Upper lobe of left lung (tissue), 6 donors: ENCODE measurements at places on chromosomes 11 and 22. TPM values are rescaled to one million over a fixed set of nuclear protein-coding genes. Genes with fewer than 3 reads are reported as not detected.
A peak's percentile ranks its signal among the peaks of the same experiment; 100 is the strongest.

DNA sequence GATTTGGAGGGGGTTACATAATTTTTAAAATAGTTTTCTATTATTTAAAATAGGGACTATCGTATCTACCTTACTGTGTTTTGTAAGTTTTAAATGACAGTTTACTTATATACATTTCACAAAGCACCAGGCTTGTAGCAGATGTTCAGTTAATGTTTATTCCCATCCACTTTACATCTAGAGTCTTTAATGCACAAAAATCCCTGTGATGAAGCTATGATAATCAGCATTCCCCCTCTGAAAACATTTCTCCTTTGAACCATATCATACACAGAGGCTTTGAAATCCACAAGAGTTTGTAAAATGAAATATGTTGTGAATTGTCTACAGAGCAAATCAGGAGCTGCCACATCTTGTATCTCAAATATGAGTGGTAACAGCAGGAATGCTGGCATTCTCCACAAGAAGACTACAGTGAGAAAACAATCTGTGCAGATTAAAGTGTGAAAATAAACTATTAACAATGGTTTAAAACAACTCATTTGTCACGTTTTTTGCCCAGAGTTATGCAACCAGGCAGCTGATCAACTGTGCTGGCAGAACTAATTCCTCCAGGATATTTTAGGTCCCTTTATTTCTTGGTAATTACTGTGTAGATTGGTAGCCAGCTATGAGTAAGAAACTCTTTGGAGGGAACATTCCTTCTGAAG is 699.1 kb upstream of the ARHGAP42 start:
- DNase-seq, result no peak

- DNase-seq, result peak; percentile 46
Observed at GRCh38 chr22:37309211-37310074, 27.1 kb downstream of the CYTH4 start.

GRCh38 chr22:37020192-37020479 is 594 bp downstream of the MPST start:
- peak; percentile 65 for DNase-seq

DNA sequence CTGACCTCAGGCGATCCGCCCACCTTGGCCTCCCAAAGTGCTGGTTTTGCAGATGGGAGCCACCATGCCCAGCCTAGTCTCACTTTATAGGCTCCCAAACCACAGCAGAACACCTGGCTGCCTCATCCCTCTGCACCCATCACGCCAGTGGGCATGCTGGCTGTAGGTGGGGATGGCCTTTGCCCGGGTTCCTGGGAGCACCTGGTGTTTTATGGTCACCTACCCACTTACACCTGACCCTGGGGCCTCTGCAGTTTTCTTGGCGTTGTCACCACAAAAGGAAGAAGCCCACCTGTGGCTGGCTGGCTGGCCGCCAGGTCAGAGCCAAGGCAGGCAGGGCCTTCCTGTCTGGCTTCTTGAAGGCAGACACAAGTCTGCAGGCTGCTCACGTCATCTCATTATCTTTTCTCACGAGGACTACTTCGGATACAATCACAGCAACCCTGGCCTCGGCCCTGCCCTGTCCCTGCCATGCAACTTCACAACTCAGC is 8.2 kb downstream of the RRP7A start:
- DNase-seq, result no peak

GRCh38 chr22:44464000-44464399 is 34.0 kb downstream of the RTL6 start:
- DNase-seq, result no peak

DNA sequence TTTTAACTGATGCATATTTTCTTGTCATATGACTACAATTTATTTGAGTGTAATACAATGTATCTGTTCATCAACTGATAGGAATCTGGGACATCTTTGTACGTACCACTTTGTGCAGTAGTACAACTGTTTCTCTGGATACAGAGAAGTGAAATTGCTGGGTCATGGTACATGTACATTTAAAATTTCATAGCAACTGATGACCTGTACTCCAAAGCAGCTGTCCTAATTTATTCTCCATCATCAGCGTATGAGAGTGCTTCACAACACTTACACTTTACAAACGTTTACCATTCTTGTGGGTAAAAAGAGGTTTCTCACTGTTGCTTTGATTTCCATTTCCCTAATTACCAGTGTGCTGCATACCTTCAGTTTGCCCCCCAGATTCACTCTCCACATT is 552.8 kb upstream of the CADM1 start:
- DNase-seq, result no peak

DNA sequence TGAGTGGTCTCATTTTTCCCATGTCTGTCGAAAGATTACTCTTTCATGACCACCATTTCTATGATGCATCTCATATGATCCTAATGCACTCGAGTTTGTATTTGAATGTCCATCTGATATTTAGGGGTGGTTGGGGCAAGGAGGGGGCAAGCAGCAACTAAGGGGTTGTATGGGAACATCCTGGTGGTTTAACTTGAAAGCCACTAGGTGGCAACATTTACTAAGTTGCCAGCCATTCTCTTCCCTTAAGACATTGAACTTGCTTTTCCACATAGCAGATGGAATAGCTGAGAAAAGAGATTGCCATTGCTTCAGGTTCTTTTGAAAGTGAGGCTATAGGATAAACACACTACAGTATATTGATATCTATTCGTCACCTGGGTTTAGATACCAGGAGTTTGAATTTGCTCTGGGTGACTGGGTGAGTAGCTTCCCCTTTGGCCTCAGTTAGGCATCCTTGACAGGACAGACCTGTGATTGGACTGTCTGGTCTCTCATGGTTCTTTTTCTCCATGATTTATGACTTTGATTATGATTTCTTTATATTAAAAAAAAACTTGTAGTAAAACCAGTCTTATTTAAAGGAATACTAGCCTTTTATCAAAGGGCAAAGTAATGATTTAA is 32.4 kb downstream of the NF2 start:
- DNase-seq, result no peak

DNA sequence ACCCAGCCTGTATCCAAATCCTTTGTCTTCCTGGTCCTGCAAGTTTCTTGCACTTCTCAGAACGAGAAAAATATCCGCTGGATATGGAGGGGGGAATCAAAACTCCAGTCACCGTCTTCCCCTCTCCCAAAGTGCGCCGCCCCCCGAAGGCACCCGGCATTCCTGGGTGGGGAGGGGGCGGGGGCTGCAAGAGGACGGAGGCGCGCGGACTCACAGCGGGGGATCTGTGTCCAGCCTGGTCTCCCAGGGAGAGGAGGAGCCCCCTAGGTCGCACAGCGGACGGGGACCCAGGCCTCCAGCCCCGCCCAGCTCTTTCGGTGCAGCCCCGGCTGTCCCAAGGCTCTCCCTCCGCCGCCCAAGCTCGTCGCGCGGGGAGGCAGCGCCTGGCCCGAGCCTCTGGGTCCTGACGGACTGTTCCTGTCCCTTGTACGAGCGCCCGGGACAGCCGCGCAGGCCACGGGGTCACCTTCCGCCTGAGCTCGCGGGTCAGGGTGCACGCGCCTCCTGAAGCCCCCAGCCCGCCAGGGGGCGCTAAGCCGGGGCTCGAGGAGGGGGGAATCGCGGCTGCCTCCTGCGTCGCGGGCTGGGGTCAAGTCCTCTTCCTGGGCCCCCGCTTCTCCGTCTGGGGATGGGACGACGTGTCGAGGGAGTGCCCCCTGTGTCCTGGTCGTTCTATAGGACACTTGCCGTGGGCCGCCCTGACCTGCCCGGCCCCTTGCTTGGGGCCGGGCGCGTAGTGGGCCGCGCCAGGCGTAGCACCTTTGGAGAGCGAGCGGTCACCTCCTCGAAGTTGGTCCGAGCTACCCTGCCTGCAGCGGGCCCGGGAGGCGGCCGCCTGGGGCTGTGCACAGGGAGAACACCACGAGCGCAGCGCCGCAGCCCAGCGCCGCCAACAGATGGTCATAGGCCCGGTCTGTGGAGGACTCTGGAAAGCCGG is 2.4 kb upstream of the WNT11 start:
- DNase-seq, result peak; percentile 77

GRCh38 chr11:6210274-6210955 is 5.1 kb downstream of the C11orf42 start:
- no peak for DNase-seq

DNA sequence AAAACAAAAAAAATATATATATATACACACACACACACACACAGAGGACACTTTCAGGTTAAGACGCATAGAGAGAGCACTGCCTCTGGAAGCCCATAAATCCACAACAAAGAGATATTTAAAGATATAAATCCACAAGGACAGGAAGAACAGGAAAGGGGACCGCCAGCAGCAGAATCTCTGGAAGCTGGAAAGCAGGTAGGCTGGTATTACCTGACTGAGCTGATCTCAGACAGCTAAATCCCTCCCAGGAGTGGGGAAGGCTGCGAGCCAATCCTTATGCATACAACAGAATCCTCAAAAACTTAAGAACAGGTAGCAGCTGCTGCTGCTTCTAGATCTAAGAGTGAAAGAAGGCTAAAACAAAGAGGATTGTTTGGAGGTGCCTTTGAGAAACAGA is 1.8 kb upstream of the MCAT start:
- no peak for DNase-seq

DNA sequence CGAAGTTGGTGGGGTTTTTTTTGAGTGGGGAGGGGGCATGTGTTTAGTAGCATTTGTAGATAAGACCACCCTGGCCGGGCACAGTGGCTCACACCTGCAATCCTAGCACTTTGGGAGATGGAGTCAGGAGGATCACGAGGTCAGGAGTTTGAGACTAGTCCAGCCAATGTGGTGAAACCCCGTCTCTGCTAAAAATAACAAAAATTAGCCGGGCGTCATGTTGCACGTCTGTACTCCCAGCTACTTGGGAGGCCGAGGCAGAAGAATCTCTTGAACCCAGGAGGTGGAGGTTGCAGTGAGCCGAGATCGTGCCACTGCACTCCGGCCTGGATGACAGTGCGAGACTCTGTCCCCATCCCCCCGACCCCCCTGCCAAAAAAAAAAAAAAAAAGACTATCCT is 34.6 kb downstream of the CECR2 start:
- DNase-seq, result no peak

DNA sequence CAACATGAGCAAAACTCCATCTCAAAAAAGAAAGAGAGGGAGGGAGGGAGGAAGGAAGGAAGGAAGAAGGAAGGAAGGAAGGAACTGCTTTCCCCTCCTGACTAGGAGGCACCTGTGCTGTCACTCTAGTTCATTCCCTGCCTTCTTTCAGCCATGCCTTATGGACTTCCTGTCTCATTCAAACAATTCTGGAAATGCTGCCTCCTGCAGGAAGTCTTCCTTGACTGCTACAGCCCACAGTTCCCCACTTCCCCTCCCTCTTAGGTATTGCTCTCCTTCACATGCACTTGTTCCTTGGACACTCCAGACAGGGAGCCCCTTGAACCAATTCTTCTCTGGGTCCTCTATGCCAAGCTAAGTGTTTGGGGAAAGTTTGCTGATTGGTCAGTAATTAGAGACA is 31.6 kb upstream of the WNT11 start:
- no peak for DNase-seq

GRCh38 chr22:45772743-45773142 is 101.1 kb downstream of the ATXN10 start:
- DNase-seq, result no peak

DNA sequence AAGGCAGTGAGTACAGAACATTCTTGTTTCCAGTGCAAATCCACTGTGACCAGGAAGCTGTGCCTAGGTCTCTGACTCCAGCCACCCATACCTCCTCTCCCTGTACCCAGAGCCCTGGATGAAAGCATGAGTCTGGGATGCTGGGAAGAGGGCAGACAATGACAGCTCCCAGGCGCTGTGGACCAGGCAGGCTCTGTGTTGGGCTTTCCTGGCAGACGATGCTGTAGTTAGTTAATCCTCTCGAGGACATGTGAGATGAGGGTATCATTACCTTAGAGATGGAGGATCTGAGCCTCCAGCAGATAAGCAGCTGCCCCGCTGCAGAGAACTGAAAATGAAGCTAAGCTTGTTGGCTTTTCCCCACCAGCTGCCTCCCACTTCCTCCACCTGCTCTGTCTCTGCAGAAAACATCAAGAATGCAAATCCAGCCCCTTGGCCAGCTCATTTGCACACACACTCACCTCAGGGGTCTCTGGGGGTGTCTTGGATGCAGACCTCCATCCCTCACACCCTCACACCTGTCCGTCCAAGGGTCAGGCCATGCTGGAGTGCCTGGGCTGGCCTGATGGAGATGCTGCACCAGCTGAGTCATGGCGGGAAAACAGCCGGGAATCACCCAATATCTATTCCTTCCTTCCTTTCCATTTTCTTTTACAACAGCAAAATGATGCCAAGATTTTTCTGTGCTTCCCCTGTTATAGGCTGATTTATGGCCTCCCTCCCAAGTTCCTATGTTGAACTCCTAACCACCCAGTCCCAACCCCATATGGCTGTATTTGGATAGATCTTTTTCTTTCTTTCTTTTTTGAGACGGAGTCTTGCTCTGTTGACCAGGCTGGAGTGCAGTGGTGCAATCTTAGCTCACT is 94.9 kb upstream of the SEPTIN5 start:
- DNase-seq, result no peak

DNA sequence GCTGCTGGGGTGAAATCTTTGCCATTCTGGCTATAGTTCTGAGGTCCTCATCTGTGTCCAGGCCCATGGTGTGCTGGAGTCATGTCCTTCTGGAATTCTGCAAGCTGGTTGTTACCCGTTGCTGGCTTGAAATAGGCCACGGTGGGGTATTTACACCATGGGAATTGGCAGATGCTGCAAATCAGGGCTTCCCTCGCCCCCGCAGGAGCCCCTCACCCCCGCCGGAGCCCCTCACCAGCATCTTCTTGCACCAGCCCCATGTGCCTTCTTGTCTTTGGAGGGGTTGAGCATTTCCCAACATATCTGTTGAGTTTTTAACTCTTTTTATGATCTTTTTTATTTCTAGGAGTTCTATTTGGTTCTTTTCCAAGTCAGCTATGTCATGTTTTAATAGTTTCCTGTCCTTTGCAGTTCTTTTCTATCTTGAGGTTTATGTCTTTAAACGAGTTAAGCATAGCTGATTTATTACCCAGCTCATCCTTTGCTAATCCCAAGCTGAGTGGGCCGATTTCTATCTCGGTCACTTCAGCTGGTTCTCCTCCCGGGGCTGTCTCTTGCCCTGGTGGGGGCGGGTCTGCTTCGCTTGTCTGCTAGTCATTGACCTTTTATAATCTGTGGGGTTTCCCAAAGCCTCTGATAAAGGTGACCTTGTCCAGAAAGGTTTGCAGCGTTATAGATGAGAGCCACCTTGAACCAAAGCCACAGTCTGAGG is 17.6 kb downstream of the ANO1 start:
- DNase-seq, result no peak

GRCh38 chr22:31615940-31616314 is 46.1 kb downstream of the PISD start:
- DNase-seq, result no peak

ACR gene
- 0.76 TPM for total RNA-seq

WBP2NL gene
- 3.1 TPM for total RNA-seq

NNMT gene
- 245 TPM for total RNA-seq

MS4A4A gene
- 26.2 TPM for total RNA-seq

CTSD gene
- total RNA-seq, result 3,355 TPM

CDC42EP1 gene
- total RNA-seq, result 38.8 TPM

MOV10L1 gene
- total RNA-seq, result 3.1 TPM

HBD gene
- total RNA-seq, result not detected

FAM181B gene
- total RNA-seq, result not detected

SDHAF2 gene
- total RNA-seq, result 29.1 TPM
